ENCODE measurements at places on chromosomes 2 and 18.

- DNase-seq: no peak
Observed at GRCh38 chr2:211070547-211070946, 514.1 kb downstream of the CPS1 start.

DNA sequence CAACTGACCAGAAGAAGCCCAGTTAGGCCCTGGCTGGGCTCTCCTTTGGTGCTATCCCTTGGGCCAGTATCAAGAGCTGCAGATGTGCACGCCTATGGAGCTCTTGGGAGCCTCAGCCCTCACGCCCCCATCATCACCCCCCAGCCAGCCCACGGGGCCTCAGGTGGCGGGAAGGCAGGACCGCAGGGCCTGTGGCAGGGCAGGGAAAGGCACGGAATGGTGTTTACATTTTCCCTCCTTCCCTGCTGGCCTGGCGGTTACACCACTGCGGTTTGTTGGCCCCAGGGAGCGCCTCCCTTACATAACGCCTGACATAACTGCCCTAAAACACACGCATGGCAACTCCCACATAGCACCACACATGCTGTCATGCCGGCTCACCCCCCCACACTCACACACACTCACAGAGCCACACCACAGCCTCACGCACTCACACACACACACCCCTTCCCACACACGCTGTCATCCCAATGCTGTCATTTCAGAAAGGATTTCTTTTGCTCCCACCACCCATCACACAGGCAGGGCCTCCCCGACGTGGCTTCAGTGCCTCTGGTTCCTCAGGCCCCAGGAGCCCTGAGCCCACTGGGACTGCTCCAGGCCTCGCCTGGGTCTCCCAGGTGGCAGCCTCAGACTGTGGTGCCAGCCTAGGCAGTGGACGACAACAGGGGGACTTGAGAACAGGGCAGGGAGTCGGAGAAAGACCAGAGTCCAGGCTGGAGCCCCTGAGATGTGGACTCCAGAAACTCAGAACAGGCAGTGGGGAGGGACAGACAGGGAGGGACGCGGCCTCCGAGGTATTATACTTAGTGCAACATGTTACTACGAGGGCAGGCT is 15.7 kb downstream of the ZFP36L2 start:
- DNase-seq: peak; percentile 62

- no peak for DNase-seq
Observed at GRCh38 chr2:36653967-36654694, 42.4 kb upstream of the VIT start.

- no peak for DNase-seq
Observed at GRCh38 chr2:46493971-46494250, 14.5 kb downstream of the TMEM247 start.

DNA sequence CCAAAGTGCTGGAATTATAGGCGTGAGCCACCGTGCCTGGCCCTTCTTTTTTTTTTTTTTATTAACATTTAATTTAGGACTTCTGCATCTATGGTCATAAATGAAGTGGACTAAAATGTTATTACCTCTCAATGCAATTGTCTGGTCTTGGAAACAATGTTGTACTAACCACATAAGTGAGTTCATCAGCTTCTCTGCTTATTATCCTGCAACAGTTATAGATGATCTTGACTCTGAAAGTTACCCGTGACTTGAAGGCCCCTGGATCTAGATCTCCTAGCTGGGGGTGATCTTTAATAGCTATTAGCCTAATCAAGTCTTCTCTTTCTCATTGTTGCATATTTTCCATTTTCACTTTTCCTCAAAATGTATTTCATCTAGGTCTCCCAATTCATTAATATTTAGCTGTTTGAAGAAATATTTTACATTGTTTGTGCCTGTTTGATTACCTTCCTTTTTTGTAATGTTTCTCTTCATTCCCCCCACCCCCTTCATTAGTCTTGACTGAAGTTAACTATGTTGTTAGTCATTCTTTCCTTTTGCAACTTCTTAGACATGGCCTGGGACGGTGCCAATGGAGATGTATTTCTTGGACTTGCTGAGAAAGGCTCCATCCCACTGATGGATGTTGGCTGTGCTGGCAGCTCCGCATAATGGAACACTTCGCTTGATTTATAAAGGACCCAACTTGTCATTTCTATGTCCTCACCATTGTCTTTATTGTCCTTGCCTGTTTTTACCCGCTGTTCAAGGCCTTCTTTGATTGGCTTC is 141.6 kb upstream of the RIOK3 start:
- no peak for DNase-seq

DNA sequence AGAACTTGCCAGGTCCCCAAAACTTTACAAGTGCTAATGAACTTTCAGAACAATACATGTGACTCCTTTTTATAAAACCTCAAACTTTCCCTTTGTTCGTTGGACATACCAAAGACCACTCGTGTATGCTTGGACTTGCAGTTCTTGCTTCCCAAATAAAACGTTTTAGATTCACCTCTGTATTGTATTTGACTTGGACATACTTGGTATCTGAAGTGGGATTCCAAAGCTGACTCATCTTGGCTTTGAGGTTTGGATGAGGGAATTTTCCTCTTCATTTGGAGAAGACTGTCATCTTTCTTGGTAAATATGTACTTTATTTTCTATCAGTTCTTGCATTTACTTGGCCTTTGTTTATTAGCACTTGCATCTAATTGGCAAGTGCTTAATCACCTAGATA is 8.0 kb upstream of the CYB5A start:
- no peak for DNase-seq

DNA sequence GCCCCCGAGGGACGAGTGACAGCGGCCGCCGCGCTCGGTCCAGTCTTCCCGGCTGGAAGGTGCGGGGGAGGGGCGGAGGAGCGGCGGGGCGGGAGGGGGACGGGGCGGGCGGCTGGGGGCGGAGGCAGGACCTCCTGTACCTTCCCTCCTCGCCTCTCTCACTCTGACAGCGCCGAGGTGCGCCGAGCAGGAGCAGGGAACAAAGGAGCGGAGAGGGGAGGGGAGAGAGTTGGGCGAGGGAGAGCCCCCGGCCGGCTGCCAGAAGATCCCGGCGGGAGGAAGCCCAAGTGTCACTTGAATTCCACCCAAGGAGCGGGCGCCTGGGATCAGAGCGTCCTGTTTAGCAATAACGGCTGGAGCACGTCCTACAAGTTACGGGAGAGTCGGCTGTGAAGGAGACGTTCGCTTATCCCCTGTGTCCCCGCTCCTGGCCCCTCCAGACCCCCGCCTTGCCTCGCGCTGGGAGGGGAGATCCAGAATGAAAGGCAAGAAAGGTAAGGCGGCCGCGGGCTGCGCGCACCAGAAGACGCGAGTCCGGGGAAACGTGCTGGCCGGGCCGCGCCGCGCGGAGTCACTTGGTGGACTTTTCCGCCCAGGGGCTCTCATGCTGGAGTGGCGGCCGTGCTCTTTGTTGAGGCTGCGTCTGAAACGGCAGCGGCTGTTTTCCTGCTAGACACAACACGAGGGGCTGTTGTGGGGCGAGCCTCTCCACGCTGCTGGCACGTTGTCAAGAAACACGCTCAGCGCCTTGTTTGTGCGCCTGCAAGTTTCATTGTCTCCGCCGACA is at the start of gene TGIF1:
Gene TGIF1 (plus strand): TSS at position 161 of the 787 bp plus-strand sequence. CDS start 318 bp downstream, at position 479.
- DNase-seq: peak; percentile 75

DNA sequence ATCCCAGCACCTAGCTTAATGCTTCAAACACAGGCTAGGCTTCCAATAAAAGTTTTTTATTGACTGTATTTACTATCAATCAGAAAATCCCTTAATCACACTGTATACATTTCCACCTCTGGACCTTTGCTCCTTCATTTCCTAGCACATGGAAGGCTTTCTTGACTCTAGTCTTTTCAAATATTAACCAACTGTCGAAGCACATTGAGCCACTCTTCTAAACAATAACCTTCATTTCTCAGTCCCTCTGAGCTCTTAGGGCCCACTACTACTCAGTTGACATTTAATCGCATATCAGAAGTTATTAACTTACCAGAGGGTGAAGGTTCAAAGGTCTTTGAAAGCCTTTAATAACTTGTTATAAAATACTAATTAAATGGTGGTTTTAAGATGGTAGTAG is 37.4 kb downstream of the CERKL start:
- no peak for DNase-seq

GRCh38 chr2:127463155-127463991 is 45.1 kb downstream of the PROC start:
- no peak for DNase-seq

Measured in activated T-cell treated with anti-CD3 and anti-CD28 coated beads, Interleukin-2, amount 50 U/mL, for 48 hours (primary cell).